ENCODE measurements at places on chromosomes 3 and 15.
A peak's percentile ranks its signal among the peaks of the same experiment; 100 is the strongest.

DNA sequence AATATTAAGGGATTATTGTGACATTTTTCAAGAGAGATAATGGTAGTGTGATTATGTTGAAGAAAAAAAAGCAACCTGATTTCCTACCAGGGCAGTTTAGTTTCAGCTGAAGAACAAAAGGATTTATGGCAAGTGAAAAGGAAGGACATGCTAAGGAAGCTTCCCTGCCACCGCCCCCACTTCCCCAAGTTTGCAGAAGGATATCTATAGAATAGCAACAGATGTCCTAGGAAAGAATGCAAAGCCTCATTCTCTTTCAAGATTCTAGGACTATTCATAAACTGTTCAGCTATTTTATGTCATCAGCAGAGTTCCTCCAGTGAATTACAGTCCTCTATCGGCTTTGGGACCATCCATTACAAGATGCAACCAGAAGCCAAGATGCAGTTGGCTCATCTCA, 160.8 kb downstream of the SATB1 start:
- DNase-seq, result no peak

DNA sequence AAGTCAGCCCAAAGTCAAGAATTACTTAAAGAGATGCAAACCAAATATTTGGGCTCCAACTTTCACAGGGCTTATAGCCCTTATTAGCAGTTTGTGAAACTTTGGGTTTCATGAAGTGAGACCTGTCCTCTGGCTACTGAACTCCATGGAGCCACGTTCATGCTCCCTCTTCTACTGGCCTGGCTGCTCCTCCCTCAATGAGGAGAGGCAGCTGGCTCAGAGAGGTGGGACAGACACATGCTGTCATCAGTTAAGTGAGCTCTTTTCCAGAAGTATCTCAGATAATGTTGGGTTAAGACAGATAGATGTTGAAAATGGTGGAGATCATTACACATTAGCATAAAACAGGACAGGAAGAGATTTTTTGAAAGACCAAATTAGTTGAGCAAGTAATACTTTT, 19.4 kb downstream of the MRPS25 start:
- no peak for DNase-seq

- DNase-seq, result no peak
These were observed 203.1 kb upstream of the SEMA6D start for GRCh38 chr15:47514200-47514652.

DNA sequence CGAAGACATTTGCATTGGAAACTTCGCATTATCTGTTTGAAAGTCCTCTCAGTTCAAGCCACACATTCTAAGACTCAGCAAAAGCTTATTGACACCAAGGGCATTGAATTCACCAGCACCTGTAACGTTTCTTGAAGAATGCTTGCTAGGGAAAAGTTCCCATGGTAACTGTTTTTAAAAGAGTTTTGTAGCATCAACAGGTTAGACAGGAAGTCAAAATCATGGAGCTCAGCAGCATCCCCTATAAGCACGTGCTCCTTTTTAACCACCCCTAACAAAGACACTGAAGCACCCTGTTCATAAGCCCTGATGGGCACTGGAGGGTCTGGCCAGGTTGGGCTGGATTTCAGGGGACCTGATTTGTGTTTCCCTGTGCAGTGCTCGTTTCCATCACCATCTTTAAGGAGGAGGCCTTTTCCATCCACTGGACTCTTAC, 229.7 kb upstream of the BHLHE40 start:
- no peak for DNase-seq

- DNase-seq, result peak; percentile 85
These were observed 28.2 kb upstream of the BCL6 start for GRCh38 chr3:187773233-187774184.

DNA sequence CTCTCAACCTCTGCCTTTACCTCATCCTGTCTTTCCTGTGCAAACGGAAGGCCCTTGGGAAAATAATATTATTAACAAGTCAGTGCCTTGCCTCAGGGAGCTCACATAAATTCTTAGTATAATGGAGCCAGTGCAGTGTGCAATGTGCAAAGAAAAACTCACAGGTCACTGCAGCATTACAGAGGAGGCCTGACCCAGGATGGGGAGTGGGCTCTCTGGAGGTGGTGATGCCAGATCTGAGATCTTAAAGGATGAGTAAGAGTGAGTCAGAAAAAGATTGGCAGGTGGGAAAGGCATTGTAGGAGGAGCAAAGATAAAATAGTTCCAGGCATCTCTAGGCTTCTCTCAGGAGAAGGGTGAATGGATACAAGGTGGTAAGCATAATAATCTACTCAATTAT, 185.6 kb upstream of the ADAMTS9 start:
- no peak for DNase-seq

- no peak for DNase-seq
These were observed 31.9 kb downstream of the AGTR1 start for GRCh38 chr3:148729476-148730055.

GRCh38 chr3:181382656-181383055, 329.1 kb upstream of the SOX2 start:
- DNase-seq, result no peak

GRCh38 chr15:89450076-89451006, 46.0 kb downstream of the RHCG start:
- no peak for DNase-seq

GRCh38 chr3:142127941-142128658, 21.2 kb downstream of the TFDP2 start:
- DNase-seq, result no peak

- DNase-seq, result peak; percentile 97
These were observed at the start of gene LRIG1 for GRCh38 chr3:66500576-66501482. Gene LRIG1, minus strand, starts transcription at chr3:66501022. Its CDS starts 615 bp downstream, at chr3:66500407.

Data from suppressor macrophage treated with lipopolysaccharide for 1 hour (primary cell).